ENCODE measurements at places on chromosomes 1 and 21.

DNA sequence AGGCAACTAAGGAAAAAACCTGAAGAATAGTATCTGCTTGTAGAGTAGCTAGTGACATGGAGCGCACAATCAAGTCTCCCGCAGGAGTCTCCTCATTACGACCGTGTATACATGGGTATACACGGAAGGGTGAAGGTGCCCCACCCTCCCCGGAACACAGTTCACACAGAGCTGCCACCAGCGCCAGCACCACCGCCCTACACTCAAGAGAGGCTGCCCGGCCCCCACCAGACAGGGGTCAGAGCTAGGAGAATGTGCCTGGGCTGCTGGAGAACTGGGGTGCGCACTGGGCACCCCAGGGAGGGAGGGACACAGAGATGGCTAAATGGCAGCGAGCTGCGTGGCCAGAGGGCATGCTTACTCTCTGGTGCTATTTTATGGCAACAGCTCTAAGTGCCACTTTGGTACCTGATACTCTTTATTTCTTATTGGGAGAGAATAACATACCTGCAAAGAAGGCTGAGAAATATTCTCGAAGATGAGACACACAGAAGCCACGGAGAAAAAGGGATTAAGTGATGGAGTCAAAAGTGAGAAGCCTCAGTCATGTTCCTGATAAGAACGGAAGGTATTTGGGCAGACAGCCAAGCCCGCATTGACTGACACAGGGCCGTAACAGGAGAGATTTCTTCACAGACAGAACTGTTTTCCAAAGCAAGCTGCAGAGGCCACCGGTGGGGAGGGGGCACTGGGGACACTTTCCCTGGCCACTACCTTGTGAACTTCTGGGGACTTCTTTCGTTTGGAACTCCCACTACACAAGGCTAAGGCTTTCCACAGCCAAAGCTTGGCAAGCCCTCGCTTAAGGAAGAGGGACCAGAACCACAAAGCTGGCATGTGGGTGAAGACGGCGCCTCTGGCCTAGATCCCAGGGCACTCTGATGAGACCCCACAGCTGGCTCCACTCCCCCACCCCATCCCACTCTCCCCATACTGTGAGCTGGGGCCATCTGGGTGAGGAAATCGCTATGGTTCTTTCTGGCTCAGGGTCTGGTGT lies 108.0 kb downstream of the PGBD5 start:
- DNase-seq: no peak

DNA sequence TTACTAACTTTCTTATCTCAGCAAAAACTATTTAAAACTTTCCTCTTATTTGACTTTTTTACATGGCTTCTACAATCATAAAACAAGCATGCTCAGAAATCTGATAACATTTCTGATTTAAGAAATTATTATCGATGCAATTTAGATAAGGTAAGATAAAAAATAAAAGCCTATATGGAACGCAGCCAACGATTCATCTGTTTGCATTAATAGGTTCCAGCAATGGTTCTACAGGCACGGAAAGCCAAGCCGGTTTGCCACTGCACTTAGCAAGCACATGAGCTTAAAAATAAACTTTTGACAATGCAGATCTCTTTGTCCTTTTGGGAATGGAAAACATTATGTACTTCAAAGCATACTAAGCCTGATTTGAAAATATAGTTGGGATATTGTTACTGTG lies 77.5 kb upstream of the KCNK2 start:
- no peak for DNase-seq

GRCh38 chr1:12501661-12502060 lies 116.3 kb downstream of the DHRS3 start:
- no peak for DNase-seq

GRCh38 chr1:89512996-89513720 lies 11.5 kb upstream of the LRRC8B start:
- no peak for DNase-seq

- DNase-seq: no peak
Measured at GRCh38 chr1:178642282-178642681, 82.8 kb upstream of the RALGPS2 start.

DNA sequence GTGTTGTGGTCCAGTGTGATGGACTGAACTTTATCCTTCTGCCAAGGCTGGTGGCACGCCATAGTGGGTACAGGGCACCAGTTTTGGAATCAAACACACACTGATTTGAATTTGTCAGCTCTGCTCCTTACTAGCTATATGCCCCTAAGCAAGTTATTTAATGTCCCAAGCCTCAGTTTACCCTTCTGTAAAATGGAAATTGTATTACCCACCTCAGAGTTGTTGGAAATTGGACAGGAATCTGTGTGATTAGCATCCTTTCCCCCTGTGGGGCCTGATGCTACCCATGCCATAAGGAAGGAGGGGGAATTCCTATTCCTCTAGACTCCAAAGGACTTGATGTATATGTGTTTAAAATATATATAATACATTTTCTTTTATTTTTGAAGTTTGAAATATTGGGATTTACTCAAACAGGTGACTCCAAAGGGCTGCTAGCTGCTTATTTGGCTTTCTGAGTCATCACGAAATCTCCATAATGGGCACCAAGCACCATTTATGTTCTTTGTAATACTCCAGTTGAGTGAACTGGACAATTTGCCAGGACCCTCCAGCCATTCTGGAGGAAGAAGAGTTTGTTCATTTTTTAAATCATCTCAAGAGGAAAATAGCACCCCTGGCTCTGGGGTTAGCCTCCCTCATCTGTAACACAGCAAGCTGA lies 224.5 kb upstream of the TMEM51 start:
- DNase-seq: no peak

DNA sequence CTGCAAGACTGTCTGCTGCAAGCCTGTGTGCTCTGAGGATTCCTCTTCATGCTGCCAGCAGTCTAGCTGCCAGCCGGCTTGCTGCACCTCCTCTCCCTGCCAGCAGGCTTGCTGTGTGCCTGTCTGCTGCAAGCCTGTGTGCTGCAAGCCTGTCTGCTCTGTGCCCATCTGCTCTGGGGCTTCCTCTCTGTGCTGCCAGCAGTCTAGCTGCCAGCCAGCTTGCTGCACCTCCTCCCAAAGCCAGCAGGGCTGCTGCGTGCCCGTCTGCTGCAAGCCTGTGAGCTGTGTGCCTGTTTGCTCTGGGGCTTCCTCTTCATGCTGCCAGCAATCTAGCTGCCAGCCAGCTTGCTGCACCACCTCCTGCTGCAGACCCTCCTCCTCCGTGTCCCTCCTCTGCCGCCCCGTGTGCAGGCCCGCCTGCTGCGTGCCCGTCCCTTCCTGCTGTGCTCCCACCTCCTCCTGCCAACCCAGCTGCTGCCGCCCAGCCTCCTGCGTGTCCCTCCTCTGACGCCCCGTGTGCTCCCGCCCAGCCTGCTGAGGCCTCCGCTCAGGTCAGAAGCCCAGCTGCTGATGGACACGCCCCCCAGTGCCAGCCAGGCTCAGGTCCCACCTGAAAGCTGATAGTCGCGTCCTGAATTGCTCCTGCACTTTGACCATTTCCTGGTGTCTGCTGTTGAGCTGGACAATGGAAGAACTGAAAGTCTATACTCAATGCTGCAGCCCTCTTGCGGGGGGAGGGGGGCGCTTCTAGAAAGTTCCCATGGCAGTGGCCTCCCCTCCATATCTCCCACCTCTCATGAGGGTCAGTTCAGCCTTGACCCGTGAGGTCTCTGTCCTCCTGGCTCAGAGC lies 1.2 kb downstream of the KRTAP10-4 start:
- no peak for DNase-seq
